ENCODE measurements at places on chromosomes 5 and 9.

- DNase-seq: peak; percentile 43
Measured at GRCh38 chr5:32173267-32174010, 680 bp downstream of the GOLPH3 start.

GRCh38 chr5:16857635-16858034, 78.5 kb downstream of the MYO10 start:
- peak; percentile 20 for DNase-seq

DNA sequence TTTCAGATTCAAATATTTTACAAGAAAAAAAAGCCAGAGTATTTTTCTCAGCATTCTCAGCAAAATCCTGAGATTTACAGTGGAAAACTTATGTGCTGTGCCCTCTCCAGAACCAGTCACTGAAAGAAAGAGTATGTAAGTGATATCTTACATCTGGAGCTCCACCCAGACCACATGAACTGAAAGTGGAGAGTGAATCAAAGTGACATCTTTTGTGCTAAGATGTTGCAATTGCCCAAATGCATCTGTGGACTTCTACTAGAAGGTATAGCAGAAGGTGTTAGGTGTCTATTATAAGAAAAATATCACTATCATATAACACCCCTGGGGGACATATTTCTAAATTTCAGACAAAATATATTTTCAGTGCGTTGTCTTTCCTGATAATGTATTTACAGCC, 49.0 kb upstream of the RIC1 start:
- no peak for DNase-seq

GRCh38 chr5:177537389-177538361, 16.7 kb downstream of the FAM193B start:
- peak; percentile 87 for DNase-seq

DNA sequence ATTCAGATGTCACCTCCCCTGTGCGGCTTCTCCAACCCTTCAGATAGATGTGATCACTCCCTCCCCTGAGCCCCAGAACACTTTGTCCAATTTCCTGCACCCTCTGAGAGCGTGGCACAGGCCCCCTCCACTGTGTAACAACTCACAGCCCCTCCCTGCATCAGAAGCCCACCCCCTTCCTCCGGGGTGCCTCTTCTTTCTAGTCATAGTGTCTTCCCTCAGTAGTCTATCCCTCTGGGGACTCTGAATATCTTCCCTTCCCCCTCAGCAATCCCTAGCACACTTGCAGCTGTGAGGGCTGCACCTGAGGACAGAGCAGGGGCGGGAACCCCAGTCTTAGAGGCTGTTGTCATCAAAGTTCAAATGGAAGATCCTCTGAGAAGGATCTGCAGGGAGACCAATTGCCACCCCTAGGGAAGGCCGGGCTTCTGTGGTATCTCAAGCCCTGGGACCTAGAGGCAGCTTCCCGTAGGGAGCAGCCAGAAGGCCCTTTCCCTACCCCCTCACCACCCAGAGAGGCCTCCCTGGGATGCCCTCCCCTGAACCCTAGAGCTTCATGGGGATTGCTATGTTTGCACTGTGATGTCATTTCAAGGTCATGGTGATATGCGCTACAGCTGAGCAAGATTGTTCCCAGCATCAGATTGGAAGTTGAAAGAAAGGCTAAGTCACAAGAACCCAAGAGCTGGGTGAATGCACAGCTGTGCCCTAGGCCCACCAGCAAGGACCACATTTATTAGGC, 70.7 kb downstream of the THBS4 start:
- no peak for DNase-seq

- DNase-seq: no peak
Measured at GRCh38 chr5:40405230-40405629, 274.5 kb upstream of the PTGER4 start.

All from prostate gland (tissue), 2 donors.